ENCODE measurements at places on chromosomes 16 and 17.

DNA sequence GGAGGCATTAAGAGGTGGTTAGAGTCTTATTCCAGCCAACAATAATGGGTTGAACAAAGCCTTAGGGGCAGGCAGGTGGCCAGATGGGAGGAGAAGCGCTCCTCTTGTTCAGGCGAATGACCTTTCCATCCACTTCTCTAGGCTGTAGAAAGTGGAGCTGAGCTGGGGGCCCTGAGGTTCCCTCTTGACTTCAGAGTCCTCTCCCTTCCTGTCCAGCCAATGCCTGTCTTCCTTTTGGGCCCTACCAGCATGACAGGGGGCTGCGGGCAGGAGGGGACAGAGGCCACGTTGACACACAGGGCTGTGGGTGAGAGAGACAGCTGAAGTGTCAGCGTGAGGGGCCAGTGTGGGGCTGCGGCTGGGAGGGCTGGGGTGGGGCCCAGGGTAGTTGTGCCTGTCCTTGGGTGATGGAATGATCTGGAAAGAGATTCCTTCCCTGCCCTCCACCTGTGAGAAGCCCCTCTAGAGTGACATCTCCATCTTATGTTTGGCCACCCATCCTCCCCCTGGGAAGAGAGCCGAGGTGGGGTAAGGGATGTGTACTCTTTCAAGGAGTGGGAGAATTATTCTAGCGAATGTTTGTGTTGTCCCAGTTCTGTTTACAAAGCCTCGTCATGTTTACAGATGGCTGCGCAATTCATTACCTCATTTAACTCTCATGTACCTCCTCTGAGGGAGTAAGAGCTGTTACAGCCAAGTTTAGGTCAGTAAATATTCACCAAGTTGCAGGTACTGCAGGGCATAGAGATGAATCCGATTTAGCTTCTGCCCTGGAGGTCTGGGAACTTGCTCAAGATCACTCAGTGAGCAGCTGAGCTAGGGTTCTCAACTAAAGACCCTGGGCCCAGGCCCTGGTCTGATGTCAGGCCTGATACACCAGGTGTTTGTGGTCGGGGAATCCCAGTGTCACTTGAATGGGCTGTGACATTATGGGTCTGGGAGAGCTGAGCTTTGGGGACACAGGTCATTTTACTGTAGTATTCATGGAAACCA lies 3.3 kb downstream of the ERBB2 start:
- DNase-seq = no peak

DNA sequence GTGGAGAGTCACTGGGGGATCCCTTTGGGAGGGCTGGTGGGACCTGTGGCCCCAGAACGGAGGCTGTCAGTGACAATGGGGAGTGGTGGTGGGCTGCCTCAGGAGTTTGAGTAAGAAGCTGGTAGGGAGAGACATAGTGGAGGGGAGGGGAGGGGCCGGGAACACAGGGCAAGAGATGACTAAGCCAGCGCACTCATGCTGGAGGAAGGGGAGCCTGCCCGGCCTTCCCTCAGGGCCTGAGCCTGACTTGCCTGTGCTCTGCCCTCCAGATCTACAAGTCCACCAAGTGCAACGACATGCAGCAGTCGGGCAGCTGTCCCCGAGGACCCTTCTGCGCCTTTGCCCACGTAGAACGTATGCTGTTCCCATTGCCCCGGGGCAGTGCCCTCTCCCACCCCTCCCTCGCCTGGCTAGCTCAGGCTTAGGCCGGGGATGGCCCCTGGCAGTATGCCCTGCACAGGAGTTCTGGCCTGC lies 29.3 kb downstream of the UNC13D start:
- DNase-seq = no peak

DNA sequence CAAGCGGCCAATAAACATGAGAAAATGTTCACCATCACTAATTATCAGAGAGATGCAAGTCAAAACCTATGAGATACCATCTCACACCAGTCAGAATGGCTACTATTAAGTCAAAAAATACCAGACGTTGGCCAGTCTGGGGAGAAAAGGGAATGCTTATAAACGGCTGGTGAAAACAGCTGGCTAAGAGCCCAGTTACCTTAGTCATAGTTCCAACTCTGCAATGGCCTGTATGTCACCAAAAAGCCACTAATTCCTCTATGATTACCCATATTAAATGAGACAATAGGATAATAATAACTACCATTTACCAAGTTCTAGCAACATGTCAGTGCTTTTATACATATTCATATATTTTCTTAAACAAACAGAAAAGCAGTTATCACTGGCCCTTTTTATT lies 42.9 kb upstream of the CDRT4 start:
- DNase-seq = no peak

GRCh38 chr16:65769055-65769465 lies 597.4 kb upstream of the CDH5 start:
- DNase-seq = no peak

DNA sequence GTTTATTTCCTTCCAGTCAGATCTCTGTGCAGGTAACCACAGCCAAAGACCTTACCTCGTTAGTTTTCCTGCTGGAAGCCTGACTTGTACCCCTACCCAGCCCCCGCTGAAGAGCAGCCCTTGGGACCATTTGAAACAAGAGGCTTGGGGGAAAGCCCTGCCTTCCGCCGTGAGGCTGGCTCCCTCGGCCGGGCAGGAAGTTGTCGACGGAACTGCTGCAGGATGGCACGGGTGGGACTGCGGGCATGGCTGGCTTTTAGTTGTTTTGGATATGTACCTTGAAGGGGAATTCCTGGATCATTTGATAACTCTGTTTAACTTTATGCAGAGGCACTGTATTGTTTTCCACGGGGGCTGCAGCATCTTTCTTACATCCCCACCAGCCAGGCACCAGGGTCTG lies 49.0 kb upstream of the ENDOV start:
- no peak for DNase-seq

DNA sequence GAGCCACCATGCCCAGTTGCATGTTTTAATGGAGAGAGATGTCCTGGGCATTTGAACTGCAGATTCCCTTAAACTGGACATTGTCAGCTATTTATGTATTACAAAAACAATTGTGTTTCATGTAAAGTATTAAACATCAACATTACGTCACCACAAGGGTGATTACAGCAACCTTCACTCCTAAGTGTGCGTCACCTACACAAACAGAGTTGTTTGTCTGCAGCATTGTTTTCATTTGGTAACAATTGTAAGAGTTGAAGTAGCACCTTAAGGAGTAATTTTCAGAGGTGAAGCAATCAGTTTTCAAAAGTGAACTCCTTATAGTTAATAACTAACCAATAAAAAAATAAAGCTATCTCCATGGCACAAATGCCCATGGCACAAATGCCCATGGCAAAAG lies 271.4 kb downstream of the IRX3 start:
- DNase-seq = no peak

DNA sequence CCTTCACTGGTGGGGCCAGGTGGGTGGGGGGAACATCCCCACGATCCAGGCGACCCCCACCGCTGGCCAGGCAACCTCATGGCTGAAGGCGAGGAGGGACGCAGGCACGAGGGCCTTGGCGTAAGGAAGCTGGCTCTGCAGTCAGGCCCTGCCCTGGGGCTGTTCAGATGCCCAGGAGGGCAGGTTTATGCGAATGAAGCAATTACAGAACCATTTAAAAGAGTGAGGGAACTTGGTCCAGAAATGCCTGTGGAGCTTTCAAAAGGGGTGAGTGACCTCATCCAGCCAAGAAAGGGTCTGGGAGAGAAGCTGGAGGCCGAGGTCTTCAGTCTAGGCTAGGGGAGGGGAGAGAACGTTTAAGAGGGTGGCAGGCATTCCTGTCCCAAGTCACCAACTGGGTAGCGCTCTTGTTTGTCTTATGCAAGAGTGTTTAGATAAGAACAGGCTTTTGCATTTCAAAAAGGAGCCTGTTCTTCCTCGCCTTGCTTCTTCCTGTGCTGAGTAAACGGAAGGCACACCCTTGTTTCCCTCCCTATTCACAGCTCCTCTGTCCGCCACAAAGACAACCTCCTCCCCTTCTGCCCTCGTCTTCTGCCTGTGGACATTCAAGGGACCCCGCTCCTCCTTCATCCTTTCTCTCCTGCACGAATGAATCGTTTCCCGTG lies 183.5 kb upstream of the SDK2 start:
- no peak for DNase-seq

DNA sequence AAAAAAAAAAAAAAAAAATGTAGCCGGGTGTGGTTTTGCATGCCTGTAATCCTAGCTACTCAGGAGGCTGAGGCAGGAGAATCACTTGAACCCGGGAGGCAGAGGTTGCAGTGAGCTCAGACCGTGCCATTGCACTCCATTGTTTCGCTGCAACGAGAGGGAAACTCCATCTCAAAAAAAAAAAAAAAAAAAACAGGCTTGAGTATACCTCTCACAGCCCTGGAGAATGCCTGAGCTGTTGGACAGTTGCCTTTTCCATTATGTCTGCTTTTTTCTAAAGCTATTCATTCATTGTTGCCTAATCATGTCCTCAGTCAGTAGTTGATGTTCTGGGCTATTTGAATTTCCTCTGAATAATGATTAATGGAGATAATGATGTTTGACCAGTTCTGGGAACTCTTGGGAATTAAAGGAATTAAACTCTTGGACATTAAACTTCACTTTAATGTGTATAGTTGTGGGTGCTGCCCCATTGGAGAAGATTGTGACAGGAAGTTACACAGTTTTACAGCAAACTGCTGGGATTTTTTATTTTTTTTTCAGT lies 11.8 kb downstream of the HMOX2 start:
- DNase-seq = no peak

- no peak for DNase-seq
Measured at GRCh38 chr16:70778901-70779309, 22.1 kb downstream of the VAC14 start.

DNA sequence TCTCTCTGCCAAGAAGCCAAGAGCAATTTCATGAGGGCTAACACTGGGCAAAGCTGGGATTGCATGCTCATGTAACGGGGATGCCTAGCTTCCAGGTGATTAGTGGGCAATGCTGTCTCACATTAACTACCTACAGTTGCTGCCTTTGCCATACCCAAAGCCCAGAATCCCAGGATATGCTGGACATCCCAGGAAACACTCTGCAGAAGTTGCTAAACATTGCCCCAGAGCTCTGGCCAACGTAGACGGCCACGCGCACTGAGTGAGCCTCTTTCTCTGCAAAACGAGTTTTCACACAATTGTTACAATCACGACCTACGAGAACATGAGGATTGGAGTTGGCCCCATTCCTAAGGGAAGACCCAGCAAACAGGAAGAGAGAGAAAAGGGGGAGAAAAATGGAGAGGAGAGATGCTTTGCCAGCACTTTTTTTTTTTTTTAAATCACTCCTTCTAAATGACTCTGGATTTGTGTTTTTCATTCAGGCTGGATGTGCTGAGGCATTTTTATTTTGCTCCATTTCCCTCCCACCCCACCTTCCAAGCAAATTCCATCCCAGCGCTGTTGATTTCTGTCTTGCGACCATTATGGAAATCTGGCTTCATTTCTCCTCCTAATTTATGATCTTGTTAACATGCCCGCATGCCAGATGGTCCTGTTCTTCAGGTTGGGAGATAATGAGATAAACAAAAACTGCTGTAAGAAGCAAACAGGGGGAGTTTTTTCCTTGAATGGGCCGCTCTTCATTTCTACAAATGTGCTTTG lies 112.8 kb upstream of the DNAH9 start:
- DNase-seq = no peak

GRCh38 chr16:63577891-63578290 lies 1541.7 kb upstream of the CDH8 start:
- DNase-seq = no peak

- DNase-seq = no peak
Measured at GRCh38 chr17:60230358-60230757, 80.6 kb downstream of the CA4 start.

GRCh38 chr17:21772321-21772720 lies 80.0 kb downstream of the KCNJ18 start:
- no peak for DNase-seq

DNA sequence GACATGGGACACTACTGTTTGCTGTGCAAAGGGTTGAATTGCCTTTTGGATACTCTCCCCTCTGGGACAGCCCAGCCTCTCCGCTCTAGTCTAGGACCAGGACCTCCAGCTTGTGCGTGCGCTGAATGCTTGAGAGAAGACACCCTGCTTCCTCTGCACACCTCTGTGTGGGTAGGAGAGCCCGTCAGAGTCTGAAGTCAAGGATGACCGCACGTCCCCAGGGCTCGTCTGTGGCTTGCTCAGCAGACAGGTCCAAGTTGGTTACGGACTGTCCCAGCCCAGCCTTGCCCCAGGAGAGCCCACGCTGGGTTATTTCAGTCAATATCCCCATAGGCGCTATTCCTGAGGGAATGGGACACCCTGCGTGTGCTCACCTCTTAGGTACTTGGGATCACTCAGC lies 3.7 kb downstream of the C16orf89 start:
- no peak for DNase-seq

DNA sequence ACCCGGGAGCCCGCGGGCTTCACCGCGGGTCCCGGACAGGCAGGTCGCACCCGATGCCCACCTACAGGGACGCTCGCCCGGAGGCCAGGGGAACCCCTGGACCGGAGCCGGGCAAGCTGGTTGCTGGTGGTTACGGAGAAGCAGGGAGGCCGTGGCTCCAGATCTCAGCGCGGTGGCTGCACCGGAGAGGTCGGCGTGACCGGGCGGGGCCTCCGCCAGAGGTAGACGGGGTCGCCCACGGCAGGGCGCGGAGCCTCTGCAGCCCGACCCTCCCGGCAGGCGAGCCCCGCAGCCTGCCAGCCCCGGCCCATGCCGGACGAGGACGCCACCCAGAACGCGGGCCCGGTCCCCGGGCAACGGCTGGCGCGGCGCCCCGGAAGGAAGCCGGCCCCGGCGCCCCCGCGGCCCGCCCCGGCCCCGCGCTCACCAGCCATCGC lies 341 bp downstream of the PCYT2 start:
- DNase-seq = no peak

- DNase-seq = no peak
Measured at GRCh38 chr16:53995378-53995777, 291.2 kb downstream of the IRX3 start.

DNA sequence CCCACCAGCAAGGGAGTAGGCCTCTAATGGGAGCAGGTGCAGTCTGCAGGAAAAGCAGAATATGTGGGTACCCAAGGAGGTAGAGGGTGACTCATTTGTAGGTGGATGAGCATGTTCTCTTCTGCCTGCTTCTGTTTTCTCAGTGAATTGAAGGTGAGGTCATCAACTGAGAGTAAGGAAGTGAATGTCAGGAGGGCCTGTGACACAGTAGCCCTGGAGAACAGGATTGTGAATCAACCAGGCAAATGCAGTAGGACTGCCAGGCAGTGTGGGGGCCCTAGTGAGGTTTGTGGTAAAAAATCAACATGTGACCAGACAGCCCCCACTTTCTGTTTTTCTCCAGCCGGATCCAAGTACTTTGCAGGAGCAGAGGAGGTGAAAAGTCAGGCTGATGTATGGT lies 150.5 kb upstream of the SOX9 start:
- DNase-seq = no peak

- no peak for DNase-seq
Measured at GRCh38 chr17:9899280-9900043, 5.6 kb downstream of the RCVRN start.

DNA sequence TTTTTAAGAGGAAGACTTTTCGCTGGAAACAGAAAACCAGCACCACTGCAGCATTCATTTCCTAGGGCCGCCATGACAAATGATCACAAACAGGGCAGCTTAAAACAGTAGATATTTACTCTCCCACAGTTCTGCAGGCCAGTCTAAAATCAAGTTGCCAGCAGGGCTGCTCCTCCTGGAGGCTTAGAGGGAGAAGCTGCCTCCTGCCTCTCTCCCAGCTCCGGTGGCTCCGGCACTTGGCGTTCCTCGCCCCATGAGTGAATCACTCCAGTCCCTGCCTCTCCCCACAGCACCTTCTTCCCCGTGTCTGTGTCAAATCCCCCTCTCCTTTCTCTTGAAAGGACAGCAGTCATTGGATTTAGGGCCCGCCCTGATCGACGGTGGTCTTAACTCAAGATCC lies 72.1 kb downstream of the SOCS1 start:
- DNase-seq = no peak
